ENCODE measurements at places on chromosomes 6 and 20. TPM values are rescaled to one million over a fixed set of nuclear protein-coding genes. Genes with fewer than 3 reads are reported as not detected.

PRRT1 gene
- total RNA-seq, result not detected

CAP2 gene
- not detected for total RNA-seq

SIRPD gene
- not detected for total RNA-seq

LGSN gene
- total RNA-seq, result not detected

VEGFA gene
- 50.7 TPM for total RNA-seq

CNKSR3 gene
- 0.11 TPM for total RNA-seq

PLCG1 gene
- 187 TPM for total RNA-seq

RSPH3 gene
- total RNA-seq, result 4.9 TPM

C6orf58 gene
- total RNA-seq, result not detected

C20orf202 gene
- total RNA-seq, result not detected

CDC5L gene
- total RNA-seq, result 27.7 TPM

MLN gene
- total RNA-seq, result not detected

SDCBP2 gene
- 4.1 TPM for total RNA-seq

SLC17A2 gene
- total RNA-seq, result 0.55 TPM

ENPP4 gene
- total RNA-seq, result 5.4 TPM

IRAK1BP1 gene
- total RNA-seq, result 2.3 TPM

CLPSL2 gene
- total RNA-seq, result not detected

RIPOR3 gene
- total RNA-seq, result not detected

SPO11 gene
- total RNA-seq, result not detected
